ENCODE measurements at places on chromosomes 16 and 17.
A peak's percentile ranks its signal among the peaks of the same experiment; 100 is the strongest.

DNA sequence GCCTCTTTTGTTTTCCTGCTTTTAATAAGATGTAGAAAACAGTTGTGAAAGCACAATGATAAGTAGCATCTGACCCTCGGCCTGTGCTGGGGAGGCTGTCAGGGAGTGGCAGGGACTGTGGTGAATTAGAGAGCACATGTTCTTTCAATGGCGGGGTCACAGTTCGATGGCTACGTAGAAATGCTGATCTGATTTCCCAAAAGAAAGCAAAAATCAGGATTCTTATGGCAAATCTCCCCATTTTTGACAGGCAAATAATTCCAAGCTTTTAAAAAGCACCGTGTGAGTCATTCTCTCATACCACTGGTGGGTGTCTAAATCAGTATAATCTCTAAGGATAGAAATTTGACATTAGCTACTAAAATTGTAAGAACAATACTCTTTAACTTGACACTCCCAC, 4.2 kb upstream of the MAPK7 start:
- no peak for DNase-seq

- DNase-seq = peak; percentile 77
These were observed at the start of gene SDK2 for GRCh38 chr17:73644145-73645049. Gene SDK2 (minus strand): TSS chr17:73644445. CDS start chr17:73644088, 357 bp downstream.

- no peak for DNase-seq
These were observed 64.4 kb downstream of the KSR1 start for GRCh38 chr17:27520491-27521185.

DNA sequence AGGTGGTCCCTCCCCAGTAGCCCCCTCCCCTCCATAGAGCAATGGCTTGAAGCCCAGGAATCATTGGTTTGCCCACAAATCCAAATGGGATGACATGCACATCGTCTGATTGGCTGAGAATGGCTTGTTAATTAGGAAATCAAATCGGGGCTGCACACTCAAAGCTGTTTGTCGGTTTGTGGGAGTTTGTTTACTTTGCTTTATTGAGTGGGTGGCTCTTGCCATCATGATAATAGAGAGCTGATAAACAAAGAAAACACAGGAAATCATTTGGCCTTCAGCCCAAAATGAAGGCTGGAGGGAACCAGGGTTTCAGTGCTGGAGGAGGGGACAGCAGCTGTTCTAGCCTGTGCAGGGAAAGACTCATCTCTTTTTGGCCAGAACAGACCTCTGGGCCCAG, 316.3 kb downstream of the CBLN1 start:
- no peak for DNase-seq

GRCh38 chr17:1919201-1919600, 89.4 kb downstream of the RPA1 start:
- DNase-seq = no peak

- no peak for DNase-seq
These were observed 21.0 kb downstream of the CNP start for GRCh38 chr17:41987642-41988041.

GRCh38 chr17:43341715-43342588, 56.8 kb upstream of the ARL4D start:
- DNase-seq = no peak

- DNase-seq = no peak
These were observed 3.5 kb upstream of the CMIP start for GRCh38 chr16:81440888-81441761.

DNA sequence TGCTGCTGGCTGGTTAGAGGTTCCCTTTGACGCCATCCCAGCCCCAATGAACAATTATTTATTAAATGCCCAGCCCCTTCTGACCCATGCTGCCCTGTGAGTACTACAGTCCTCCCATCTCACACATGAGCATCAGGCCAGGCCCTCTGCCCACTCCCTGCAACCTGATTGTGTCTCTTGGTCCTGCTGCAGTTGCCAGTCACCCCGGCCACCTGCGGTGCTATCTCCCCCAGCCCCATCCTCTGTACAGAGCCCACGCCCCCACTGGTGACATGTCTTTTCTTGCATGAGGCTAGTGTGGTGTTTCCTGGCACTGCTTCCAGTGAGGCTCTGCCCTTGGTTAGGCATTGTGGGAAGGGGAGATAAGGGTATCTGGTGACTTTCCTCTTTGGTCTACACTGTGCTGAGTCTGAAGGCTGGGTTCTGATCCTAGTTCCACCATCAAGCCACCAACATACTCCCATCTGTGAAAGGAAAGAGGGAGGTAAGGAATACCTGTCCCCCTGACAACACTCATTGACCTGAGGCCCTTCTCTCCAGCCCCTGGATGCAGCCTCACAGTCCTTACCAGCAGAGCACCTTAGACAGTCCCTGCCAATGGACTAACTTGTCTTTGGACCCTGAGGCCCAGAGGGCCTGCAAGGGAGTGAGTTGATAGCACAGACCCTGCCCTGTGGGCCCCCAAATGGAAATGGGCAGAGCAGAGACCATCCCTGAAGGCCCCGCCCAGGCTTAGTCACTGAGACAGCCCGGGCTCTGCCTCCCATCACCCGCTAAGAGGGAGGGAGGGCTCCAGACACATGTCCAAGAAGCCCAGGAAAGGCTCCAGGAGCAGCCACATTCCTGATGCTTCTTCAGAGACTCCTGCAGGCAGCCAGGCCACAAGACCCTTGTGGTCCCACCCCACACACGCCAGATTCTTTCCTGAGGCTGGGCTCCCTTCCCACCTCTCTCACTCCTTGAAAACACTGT, 11.3 kb downstream of the CX3CL1 start:
- no peak for DNase-seq

DNA sequence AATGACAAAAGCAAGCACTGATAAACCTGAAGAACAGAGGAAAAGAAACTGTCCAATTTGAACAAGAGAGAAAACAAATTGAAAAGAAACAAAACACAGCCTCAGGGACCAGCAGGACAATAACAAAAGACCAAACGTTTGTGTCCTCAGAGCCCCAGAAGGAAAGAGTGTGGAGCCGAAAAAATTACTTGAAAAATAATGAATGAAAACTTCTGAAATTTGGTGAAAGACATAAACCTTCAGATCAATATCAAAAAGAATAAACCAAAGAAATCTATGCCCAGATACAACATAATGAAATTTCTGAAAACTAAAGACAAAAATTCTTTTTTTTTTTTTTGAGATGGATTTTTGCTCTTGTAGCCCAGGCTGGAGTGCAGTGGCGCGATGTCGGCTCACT, 45.6 kb downstream of the CCDC57 start:
- no peak for DNase-seq

- DNase-seq = no peak
These were observed 583.7 kb downstream of the KCNJ2 start for GRCh38 chr17:70752966-70753467.

GRCh38 chr17:19590912-19591551, 57.4 kb downstream of the SLC47A1 start:
- DNase-seq = no peak

GRCh38 chr16:16109453-16110110, 113.7 kb downstream of the ABCC6 start:
- no peak for DNase-seq

- DNase-seq = no peak
These were observed 64.2 kb downstream of the FOXK2 start for GRCh38 chr17:82583720-82584234.

GRCh38 chr17:11935734-11936406, 61.4 kb downstream of the ZNF18 start:
- peak; percentile 73 for DNase-seq

- DNase-seq = no peak
These were observed 3.8 kb downstream of the ZNF821 start for GRCh38 chr16:71880176-71880575.

DNA sequence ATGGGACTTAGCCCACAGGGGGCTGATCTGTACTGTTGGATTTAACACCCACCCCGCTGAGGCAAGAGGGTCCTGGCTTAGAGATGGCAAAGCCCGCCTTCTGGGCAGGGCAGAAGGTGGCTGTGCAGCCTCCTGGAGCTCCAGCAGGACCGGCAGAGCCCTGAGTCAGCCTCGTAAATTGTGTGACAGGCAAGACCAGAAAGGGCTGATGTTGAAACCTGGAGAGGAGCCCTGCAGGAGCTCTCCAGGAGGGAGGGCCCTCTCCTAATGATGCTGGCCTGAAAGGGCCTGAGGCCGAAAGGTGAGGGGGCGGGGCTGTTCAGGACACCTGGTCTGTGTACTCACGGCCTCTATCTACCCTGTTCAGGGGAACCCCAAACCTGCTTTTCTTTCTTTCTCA, 22.5 kb upstream of the MYO15B start:
- DNase-seq = peak; percentile 25

GRCh38 chr17:62112229-62112628, 47.2 kb upstream of the MED13 start:
- no peak for DNase-seq

GRCh38 chr16:1057252-1057932, 15.2 kb upstream of the SSTR5 start:
- DNase-seq = peak; percentile 72

DNA sequence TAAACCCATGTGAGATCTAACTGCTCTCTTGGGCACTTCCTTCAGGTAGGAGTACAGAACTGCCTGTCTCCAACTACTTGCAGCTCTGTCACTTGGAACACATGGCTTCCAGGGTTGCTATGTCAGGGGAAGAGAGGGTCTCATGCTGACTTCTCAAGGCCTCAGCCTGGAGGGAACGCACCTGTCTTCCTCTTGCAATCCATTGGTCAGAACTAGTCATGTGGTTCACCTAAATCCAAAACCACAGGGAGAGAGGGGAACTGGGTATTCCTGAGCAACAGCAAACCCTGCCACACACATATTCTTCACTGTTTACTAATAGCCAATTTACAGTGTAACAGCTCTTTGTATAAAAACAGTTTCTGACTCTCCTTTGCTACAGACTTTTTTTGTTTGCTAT, 206.1 kb downstream of the KCNJ2 start:
- DNase-seq = no peak

GRCh38 chr17:2872282-2872681, 76.0 kb downstream of the RAP1GAP2 start:
- no peak for DNase-seq

GRCh38 chr17:39104046-39104445, 47.4 kb downstream of the PLXDC1 start:
- no peak for DNase-seq

DNA sequence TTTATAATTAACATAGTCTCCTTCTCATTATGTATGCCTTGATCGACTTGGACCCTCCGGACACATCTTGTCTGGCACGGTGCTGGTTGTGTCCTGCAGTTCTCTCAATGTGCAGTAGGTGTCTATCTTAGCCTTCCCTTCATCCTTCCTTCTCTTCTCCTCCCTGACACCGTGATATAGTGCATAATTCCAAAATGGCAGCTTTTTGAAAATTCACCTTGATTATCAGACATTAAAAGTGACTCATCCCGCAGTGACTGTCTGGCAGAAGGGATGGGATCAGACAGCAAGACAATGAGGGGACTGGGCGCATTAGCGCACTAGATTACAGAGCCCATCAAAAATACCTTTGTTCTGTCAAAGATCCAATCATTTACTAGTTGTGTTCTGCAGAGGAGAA, 70.0 kb upstream of the PMFBP1 start:
- DNase-seq = peak; percentile 44

- DNase-seq = no peak
These were observed 27.4 kb upstream of the PHB1 start for GRCh38 chr17:49442041-49442440.

GRCh38 chr16:57303910-57304168, 19.4 kb upstream of the PLLP start:
- no peak for DNase-seq

- DNase-seq = no peak
These were observed 963 bp downstream of the COPRS start for GRCh38 chr17:31857920-31858641.

GRCh38 chr16:82655072-82655714, 28.4 kb downstream of the CDH13 start:
- DNase-seq = no peak

- DNase-seq = peak; percentile 38
These were observed 259.1 kb downstream of the C16orf95 start for GRCh38 chr16:87057951-87058560.

DNA sequence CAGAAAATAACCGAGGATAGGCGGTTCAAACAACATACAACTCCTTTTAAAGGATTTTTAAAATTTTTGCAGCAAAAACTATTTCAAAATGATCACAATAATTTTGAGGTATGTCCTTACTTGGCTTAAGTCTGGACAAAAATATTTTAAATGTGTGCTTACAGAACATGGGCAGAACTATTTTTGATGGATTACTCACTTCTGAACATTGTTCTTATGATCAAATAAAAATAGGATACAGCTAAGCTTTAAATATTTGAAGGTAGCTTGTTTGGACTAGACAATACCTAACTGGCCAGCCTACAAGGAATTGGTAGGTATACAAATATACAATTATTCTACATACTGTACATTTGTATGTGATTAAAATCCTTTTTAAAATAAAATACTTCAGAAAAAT, 14.3 kb upstream of the INTS2 start:
- DNase-seq = no peak

DNA sequence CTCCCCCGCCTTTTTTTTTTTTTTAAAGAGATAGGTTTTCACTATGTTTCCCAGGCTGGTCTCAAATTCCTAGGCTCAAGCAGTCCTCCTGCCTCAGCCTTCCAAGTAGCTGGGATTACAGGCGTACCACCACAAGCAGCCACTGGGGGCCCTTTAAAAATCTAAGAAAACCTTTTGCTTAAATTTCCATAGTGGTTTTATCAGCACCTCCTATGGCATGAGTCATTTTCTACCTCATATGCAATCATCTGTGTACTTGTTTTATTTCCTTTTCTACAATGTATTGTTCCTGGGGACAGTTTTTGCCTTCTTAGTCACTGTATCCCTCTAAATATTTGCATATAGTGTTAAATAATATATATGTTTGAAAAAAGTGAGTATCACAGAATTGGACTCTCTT, 29.2 kb downstream of the GNA13 start:
- DNase-seq = no peak

DNA sequence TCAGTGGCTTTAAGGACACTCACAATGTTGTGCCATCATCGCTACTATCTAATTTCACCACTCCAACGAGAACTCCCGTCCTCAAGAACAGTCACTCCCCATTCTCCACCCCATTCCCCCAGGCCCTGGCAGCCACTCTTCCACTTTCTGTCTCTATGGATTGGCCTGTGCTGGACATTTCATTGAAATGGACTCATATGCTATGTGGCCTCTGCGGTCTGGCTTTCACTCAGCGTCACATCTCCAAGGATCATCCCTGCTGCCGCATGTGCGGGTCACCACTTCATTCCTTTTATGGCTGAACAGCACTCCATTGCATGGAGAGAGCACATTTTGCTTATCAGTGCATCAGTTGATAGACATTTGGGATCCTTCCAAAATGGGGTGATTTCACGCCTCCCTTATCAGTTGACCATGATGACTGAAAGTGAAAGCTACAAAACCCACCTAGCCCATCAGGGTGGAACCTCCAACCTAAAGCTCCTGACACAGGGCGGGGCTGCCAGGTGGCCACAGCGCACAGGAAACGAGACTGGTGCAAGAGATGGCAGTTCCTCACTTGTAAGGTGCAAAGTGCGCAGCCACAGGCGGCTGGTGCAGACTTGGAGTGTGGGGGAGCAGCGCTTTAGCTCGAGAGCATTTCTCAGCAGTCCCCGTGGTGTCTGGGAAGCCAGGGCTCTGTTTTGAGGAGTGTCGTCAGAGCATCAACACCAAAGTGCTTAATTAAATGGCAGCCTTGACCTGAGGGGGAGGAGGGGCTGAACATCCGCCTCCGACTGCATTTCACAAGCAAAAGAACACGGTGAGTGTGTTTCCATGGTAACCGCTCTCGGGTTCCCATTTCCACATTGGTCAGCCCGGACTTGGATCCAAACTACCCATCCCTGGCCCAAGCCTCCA, 23.8 kb downstream of the COTL1 start:
- DNase-seq = no peak

GRCh38 chr16:25747160-25747758, 55.5 kb downstream of the HS3ST4 start:
- peak; percentile 48 for DNase-seq
